ENCODE measurements at places on chromosomes 12 and 14.

- no peak for DNase-seq
These were observed at the start of gene PRIMA1 for GRCh38 chr14:93788293-93788542. Gene PRIMA1 (minus strand): TSS chr14:93788485. CDS start chr14:93787718, 767 bp downstream.

DNA sequence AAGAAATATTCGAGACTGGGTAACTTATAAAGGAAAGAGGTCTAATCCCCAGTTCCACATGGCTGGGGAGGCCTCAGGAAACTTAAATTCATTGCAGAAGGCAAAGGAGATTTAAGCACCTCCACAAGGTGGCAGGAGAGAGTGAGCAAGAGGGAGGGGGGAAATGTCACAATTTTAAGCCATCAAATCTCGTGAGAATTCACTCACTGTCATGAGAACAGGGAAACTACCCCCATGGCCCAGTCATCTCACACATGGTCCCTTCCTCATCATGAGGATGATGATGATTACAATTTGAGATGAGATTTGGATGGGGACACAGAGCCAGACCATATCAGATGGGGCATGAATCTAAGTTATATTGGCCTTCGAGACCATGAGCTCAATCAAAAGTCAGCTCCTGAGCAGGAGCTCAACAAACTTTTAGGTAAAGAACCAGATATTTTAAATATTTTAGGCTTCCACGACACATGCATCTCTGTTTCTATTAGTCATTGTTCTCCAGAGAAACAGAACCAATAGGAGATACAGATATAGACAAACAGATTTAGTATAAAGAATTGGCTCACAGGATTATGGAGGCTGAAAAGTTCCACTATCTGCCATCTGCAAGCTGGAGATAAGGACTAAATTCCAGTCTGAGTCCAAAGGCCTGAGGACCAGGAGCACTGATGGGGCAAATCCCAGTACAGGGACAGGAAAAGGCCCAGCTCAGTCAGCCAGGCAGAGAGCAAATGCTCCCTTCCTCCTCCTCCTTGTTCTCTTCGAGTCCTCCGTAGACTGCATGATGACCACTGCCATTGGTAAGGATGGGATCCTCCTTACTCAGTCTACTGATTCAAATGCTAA, 24.9 kb downstream of the DGLUCY start:
- DNase-seq: no peak

GRCh38 chr12:108914121-108914531, 34.2 kb downstream of the DAO start:
- DNase-seq: no peak

DNA sequence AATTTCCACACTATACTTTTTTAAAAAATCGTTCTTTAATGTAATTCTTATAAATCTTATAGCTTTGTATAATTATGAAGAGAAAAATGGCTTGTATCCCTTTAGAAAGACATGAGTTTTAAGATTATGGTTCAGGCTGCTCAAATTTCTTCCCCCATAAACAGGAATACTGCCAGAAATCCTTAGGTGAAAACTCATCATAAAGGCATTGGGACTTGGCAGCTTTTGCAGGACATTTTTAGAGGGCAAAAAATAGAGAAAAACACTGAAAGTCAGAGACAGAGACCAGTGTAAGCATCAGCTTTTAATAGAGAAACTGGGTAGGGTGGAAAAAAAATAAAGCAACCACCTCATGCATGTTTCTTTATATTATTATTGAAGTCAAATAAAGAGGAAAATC, 29.1 kb downstream of the LRRK2 start:
- DNase-seq: no peak

DNA sequence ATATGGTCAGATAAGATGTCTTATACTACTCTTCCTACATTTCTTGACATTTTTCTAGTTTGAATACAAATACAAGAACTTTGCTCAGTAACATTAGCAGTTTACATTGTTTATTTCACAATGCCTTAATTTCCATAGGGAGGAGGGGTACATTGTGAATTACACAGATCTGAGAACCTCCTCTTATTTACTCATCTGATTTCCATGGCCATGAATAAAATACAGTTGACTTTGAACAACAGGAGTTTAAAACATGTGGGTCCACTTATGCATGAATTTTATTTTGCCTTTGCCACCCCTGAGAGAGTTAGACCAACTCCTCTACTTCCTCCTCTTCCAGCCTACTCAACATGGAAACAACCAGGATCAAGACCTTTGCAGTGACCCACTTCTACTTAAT, 67.7 kb downstream of the MGST1 start:
- DNase-seq: no peak

DNA sequence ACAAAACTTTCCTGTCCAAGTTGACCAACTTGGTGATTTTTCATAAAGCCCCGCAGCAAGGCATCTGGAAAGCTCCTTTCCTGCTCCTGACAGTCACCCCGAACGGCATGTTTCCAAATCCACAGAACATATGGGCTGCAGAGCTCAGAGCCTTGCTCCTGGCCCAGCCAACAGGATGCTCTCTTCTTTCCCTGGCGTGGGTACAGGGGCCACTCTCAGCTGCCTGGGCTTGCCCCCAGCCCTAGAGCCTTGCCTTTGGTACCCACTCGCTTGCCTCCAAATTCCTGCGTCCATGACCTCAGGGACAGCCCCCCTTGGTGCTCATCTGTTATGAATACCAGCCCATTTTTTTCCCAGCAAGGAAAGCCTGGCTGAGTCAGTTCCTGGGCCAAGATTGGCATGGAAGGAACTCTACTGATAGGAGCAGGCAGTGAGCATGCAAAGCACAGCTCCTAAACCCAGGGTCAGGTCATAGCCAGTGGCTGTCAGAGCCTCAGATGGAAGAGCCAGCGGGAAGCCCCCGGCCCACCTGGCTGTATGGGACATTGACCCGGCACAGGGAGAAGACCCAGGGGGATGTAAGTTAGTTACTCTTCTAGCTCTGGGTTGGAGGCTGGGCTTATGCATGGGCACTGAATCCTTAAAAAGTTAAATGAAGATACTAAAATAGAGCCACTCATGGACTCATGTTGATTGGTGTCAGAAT, 105.3 kb upstream of the RTL1 start:
- no peak for DNase-seq

DNA sequence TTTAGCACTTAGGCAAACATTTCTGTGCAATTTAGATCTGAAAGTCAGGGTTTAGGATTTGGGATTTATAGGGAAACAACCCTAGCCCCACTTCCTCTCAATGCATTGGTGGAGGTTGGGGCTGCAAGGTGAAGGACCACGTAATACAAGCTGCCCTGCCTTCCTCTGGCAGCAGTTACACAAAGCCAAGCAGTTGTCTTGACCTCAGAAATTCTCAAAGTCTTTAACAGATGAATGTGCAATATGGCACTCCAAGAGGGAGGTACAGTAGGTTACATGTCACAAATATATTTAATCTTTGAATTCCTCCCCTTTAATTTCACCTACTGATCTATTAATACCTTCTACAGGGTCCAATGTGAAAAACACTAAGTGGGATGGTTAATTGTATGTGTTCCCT, 23.9 kb downstream of the IFNG-AS1 start:
- DNase-seq: no peak

- peak; percentile 71 for DNase-seq
These were observed 222.3 kb upstream of the NOVA1 start for GRCh38 chr14:26820138-26820537.

DNA sequence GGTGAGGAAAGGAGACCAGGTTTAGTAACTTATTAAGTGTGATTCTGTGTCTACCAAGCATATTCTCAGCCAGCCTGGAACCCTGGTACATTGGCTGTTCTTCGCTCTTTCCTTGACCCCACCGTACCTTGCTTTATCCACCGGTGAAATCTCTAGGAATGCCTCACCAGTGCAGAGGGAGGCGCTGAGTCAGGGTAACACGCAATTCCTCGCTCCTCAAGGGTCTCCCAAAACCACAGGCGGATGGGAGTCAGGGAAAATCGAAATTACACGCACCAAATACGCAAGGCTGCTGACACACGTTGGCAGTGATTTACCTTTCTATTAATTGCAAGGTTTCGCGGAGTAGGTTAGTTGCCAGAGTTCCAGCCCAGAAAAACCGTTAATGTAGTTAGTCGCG, 845 bp downstream of the L3HYPDH start:
- DNase-seq: no peak

DNA sequence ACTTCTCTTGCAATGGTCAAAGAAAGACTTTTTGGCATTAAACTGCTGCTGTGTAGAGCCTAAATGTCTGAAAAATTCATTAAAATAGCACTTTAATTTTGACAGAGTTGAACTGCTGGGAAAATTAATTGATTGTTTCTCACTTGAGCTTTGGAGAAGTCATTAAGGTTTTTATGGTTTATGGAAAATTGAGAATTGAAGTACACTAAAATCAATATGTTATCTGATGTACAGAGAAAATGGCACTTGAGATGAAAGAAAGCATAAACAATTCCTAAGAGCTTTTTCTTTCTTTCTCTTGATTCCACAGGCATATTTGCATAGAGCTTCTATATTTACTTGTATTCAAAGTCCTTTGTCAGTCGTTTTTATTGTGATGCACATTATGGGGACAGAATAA, 188.5 kb upstream of the CAND1 start:
- peak; percentile 49 for DNase-seq

GRCh38 chr12:32336261-32336660, 63.1 kb upstream of the FGD4 start:
- DNase-seq: no peak

DNA sequence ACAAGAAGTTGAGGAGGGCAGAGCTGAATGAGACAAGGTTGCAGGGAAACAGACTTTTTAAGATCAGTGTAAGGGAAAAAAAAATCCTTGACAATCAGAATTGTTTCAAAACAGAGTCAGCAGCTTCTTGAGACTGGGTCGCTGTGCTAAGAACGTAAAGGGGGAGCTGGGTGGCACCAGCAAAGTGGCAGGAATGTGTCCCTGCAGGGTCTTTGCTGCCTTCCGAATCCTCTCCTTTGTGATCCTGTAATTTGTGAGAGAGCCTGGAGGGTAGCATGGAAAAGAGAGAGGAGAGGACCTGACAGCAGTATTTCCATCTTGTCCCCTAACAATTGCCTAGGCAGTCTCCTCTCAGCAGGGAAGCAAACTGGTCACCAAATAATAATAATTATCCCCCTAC, 472.8 kb downstream of the RGS6 start:
- DNase-seq: no peak

DNA sequence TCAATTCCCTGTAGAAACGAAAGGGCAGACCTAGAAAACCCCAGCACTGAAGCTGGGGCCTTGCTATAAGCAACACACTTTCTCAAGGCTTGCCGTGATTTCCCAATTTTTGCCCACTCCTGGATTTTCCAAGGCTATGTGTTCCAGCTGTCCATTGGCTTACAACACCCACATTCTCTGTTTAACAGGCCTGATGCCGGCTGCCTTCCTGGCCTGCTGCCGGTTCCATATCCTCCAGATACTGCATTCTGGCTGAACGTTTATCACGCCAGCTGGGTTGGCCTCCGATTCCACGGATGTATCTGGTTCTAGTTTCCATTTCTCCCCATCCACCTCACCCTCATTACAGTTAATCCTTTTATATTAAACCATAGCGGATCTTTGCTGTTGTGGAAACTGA, 2.0 kb upstream of the PCNX1 start:
- DNase-seq: no peak

- no peak for DNase-seq
These were observed 170.5 kb upstream of the RBM19 start for GRCh38 chr12:114136631-114137030.

GRCh38 chr12:55659486-55660385, 23.0 kb downstream of the OR10P1 start:
- no peak for DNase-seq

DNA sequence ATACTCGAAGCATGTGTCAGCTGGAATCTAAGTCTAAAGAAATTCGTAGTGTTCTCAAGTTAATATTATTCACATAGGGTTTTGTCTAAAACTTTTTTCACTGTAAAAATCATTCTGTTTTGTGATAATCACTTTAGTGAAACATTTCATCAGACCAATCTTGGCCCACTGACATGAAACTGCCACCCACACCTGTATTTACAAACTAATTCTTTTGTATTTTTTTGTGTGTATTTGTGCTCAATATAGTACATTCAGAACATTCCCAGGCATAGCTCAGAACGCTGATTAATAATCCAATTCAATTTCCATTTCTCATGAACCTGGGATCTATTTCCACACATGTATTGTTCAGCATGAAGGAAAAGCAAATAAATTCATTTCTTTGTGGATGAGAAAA, 191.7 kb downstream of the RASSF9 start:
- no peak for DNase-seq

DNA sequence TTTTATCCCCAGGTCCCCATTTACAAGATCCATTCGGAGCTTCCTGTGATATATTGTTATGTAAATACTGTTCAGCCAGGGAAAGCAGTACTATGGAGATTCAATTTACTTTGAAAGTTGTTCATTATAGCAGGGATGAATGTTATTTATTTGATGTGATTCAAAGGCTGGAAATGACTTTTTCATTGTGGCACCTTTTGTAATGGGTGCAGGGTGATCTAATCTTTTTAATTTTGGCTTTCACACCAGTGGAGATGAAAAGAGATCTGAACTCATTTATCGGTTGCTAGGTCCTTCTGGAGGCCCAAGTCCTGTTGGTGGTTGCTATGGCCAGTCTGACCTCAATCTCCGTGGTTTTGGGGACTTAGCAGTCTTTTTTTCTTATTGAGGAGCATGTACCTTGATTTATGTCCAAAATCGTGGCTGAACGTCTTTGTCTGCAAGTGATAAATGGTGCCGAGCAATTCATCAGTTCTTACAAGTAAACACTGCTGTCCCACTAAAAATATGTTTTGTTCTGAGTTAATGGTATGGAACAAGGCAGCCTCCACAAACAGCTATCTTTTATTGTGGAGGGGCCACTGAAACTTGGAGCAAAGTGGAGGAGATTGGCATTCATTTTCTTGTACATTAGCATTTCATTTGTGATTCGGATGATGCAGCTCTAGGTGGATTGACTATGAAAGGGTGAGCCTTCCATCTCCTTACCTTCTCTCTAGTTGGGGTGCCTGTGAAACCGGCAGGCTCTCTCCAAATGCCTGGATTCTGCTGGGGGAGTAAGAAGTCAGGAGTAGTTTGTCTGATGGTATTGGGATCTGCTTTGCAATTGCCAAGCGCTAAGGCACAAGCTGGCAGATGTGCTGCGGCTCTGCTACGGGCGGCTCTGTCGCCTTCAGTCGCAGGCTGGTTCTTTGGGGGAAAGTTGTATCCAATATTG, 2.0 kb downstream of the RMST start:
- DNase-seq: peak; percentile 86

GRCh38 chr14:106844608-106845285, 1318.4 kb downstream of the TMEM121 start:
- no peak for DNase-seq

DNA sequence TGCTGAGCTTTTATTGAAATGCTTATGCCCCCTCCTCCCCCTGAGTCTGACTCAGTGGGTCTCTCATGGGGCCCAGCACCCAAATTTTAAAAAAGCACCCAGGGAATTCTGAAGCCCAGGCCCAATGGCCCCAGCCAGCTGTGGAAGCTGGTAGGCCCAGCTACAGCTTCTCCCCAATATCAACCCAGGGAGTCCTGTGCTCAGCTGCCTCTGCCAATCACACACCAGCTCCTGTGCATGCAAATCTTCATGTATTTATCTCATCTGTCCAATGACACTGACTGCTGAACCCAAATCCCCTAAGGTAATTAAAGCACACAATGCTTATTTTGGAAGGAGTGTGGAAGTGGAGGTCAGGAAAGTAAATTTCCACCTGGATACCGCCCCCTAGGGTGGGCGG, 76.3 kb downstream of the CCDC88C start:
- DNase-seq: no peak
